ENCODE measurements at places on chromosomes 13 and 19.

GRCh38 chr13:59480396-59481259 lies 683.1 kb downstream of the DIAPH3 start:
- DNase-seq = no peak

- no peak for DNase-seq
These were observed 13.1 kb upstream of the SLITRK6 start for GRCh38 chr13:85812282-85812681.

DNA sequence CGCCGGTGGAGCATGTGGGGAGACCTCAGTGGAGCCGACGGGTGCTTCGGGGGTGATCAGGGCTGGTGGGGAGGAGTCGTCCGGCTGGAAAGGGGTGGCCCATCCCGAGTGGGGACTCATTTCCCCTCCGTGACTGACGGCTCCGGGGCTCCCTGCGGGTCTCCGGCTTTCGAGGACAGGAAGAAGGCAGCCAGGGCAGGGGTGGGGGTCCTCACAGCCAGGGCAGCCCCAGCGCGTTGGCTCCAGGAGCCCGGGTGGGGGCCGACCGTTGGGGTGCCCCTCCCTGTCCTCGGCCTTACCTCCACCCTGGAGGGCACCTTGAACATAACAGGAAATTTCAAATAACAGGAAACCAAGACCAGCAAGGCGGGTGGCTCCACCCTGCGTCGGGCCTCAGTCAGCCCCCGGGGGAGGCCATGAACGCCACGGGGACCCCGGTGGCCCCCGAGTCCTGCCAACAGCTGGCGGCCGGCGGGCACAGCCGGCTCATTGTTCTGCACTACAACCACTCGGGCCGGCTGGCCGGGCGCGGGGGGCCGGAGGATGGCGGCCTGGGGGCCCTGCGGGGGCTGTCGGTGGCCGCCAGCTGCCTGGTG lies at the start of gene S1PR4:
Gene S1PR4 (plus strand): TSS at position 393 of the 596 bp plus-strand sequence. CDS start 24 bp downstream, at position 417.
- peak; percentile 49 for DNase-seq

- no peak for DNase-seq
These were observed 44.4 kb downstream of the ELF1 start for GRCh38 chr13:40974460-40975407.

DNA sequence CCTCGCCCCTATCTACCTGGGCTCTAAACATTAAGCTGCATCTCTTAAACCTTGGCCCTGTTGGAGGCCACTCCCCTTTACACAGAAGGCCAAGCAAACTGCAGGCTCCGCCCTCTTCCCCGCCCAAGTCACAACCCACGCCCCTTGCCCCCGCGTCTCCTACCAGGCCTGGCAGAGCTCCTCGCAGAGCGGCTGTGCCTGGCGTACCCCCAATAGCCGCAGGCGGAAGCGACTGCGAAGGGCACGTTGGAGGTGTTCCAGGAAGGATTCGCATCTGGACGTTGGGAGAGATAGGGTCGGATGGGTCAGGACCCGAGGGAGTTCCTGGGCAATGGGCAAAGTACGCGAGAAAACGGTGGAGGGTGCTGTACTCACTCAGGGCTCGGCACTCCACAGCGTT lies 5.9 kb downstream of the RTBDN start:
- no peak for DNase-seq

DNA sequence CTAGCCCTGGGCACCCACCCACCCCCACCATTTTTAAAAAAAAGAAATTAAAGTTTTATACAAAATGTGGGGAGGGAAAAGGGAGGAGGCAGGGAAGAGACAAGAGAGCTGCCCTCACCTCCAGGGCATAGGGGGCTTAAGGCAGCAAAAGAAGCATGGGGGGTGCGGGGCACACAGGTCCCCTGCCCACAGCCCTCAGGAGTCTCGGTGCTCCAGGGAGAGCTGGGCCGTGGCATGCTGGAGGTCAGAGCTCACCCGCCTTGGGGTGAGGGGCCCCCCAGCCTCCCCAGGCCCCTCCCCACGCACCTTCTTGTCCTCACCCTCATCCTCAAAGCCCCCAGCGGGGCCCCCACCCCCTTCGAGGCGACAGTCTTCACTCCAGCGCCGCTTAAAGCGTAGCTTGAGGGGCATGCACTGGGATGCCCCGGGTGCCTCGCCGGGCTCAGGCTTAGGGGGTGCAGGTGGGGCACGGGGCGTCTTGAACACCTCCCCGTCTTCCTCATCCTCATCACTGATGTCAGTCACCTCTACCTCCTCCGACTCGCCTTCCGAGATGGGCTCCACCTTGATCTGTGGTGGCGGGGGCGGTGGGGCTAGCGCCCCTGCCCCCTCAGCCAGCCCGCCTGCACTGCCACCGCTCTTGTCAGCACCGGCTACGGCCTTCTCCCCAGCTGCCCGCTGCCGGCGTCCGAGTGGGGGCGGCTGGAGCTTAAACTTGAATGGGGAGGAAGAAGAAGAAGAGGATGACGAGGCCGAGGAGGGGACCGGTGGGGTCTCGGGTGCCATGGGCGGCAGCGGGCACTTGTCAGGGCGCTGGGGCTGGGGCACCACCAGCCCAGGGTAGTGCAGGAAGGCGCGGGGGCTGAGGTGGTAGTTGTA lies 6.1 kb upstream of the GSK3A start:
- DNase-seq = no peak

DNA sequence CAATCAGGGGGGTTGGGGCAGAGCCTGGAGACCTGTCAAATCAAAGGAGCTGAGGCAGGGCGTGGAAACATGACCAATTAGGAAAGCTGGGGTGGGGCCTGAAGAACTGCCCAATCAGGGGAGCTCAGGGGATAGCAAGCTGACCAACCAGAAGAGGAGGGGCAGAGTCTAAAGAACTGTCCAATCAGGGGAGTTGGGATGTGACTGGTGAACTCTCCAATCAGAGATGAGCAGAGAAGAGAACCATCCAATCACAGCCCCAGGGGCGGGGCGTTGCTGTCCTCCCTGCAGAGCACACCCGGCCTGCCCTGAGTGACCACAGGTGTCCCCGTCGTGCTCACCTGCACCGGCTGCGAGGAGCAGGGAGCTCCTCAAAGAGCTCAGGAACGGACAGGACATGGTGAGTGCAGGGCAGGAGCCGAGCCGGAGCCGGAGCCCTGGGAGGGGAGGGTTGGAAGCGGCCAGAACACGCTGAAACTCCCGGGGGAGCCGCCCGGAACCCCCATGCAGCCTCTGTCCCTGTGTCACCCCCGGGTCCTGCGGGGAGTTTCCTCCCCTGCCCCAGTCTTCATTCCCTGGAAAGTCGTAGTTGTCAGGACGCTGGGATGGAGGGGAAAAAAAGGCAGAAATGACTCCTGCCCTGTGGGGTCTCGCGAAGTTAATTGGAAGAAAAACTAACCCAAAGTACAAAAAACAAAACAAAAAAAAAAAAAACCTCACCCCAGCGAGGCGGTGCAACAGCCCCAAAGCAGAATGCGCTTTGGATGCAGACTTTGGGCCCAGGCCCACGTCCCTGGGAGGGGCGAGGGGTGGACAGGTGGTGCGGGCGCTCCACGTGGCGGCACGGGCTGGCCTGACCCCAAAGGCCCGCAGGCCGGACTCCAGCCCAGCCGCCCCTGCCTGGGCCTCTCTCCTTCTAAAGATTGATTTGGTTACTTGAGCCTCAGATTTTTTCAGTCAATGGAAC lies at the start of gene ZNF556:
Gene ZNF556 (plus strand): TSS at position 311 of the 967 bp plus-strand sequence. CDS start 87 bp downstream, at position 398.
- no peak for DNase-seq

GRCh38 chr19:3234800-3235199 lies 10.3 kb downstream of the CELF5 start:
- no peak for DNase-seq

GRCh38 chr13:44474122-44474910 lies 100.7 kb downstream of the SERP2 start:
- no peak for DNase-seq

DNA sequence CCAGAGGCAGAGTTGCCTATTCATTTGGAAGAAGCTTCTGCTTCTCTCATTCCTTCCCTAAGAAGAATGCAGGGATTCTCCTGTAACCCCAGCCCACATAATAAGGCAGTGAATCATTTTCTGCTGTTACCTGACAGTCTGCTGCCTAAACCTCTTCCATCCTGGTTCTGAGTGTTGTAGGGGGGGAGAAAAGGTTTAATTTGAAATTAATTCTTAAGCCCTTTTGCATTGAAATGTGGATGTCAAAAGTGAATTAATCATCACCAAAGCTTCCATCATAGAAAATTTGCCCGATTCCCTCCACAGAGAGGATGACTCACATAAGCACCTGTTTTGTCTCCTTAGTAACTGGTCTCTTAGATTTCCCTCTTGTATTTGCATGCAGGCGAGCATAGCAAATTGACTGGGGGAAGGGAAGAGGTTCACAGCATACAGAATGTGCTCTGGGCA lies 146.7 kb upstream of the FNDC3A start:
- DNase-seq = no peak

GRCh38 chr13:41344358-41344757 lies 33.3 kb downstream of the NAA16 start:
- no peak for DNase-seq

DNA sequence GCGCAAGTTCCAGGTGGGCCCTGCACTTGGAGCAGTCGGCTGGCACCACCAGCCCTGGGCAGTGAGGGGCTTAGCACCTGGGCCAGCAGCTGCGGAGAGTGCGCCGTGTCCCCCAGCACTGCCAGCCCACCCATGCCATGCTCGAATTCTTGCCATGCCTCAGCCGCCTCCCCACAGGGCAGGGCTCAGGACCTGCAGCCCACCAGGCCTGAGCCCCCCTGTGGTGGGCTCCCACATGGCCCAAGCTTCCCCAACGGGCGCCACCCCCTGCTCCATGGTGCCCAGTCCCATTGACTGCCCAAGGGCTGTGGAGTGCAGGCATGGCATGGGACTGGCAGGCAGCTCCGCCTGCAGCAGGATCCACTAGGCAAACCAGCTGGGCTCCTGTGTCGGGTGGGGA lies 9.4 kb upstream of the ZNF426 start:
- DNase-seq = no peak

DNA sequence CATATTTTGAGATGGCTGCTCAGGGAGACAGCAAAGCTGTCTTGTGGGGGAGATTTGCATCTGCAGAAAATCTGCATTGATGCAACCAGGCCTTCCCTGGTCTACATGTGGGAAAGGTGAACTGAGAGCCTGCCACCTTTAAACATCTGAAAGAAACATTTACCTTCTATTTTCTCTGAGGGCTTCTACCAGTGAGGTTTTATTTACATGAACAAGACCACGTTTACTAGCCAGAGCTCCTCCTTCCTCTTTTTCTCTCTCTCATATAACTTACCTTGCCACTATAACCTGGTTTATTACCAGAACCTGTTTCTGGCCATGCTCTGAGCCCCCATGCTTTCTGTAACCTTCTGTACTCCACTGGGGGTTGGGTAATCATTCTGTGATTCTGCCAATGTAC lies 14.4 kb upstream of the RUBCNL start:
- DNase-seq = no peak

DNA sequence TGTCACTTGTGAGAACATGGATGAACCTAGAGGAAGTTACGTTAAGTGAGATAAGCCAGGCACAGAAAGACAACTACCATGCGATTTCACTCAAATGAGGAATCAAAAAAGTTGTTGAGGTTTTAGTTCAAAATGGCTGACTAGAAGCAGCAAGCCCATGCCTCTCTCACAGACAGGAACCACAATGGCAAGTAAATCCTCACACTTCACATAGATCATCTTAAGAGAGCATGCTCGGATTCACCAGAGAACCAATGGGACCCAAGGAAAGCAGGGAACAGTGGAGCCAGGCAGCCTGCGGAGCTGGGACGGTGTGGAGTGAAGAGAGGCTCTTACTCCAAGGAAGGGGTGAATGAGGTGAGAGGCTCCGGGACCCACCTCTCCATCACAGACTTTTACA lies 581.0 kb downstream of the UQCRFS1 start:
- DNase-seq = no peak

GRCh38 chr13:49607761-49608160 lies 20.5 kb upstream of the ARL11 start:
- DNase-seq = no peak

GRCh38 chr19:17326595-17326966 lies 8.1 kb downstream of the ANO8 start:
- no peak for DNase-seq

- no peak for DNase-seq
These were observed 13.5 kb upstream of the TPM4 start for GRCh38 chr19:16062789-16063188.

DNA sequence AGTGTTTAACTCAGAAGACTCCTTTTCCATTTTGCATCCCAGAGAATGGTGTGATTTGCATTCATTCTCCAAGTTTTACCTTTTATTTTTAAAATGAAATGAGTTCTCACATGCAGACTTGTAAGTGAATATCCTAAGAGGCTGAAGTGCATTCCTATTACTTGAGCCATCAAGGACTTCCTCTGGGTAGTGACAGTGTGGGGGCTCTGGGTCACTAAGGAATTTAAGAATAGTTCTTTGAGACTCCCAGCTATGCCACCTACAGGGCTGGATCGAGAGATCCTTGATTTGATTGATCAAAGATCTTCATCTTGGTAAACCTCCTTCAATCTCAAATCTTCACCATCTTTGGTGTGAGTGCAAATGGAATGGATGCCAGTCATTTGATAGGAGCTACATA lies 36.3 kb upstream of the SLC10A2 start:
- no peak for DNase-seq

GRCh38 chr13:43472980-43473379 lies 313.8 kb downstream of the ENOX1 start:
- no peak for DNase-seq

- no peak for DNase-seq
These were observed 75.0 kb downstream of the RYR1 start for GRCh38 chr19:38508507-38508906.

- DNase-seq = no peak
These were observed 30.1 kb downstream of the DOT1L start for GRCh38 chr19:2193807-2194206.
